ENCODE measurements at places on chromosomes 13 and 19.

- peak; percentile 35 for DNase-seq
Observed at GRCh38 chr13:72839831-72840426, 58.0 kb downstream of the PIBF1 start.

DNA sequence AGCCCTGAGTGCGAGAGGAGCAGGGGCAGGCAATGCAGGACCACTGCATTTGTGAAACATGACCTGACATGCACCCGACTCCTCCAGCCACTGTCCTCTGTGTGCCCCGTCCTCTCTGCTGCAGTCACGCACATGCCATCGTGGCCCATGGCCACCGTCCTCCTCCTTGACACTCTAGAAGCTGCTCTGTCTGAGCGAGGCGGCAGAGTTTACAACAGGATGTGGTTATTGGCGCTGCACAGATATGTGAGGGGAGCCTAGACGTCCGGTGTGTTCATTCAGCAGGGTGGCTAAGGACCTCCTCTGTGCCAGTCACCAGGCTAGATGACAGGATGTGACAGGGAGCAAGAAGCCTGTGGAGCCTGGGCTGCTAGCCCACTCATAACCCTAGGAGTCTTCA, 277.8 kb downstream of the FOXO1 start:
- peak; percentile 85 for DNase-seq

DNA sequence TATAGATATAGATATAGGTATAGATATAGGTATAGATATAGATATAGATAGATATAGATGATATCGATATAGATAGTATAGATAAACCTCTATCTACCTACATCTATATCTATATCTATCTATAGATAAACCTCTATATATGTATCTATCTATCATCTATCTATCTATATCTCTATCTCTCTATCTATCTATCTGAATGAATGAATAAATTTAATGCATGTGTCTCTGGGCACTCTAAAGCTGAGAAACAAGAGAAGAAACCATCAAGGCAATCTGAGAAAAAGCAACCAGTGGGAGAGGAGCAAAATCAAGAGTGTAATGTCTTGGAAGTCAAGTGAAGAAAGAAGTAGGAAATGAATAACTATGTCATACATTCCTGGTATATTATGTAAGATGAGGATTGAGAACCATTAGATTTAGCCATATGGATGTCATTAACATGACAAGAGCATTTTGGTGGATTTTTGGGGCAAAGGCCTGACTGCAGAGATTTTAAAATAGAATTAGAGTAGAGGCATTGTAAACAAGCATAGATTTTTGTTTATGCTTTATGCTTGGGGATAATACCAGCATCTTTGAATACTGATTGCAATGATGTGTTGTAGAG, 1262.7 kb upstream of the MIR17HG start:
- DNase-seq = no peak

- DNase-seq = no peak
Observed at GRCh38 chr19:28815257-28815656, 397.7 kb downstream of the UQCRFS1 start.

DNA sequence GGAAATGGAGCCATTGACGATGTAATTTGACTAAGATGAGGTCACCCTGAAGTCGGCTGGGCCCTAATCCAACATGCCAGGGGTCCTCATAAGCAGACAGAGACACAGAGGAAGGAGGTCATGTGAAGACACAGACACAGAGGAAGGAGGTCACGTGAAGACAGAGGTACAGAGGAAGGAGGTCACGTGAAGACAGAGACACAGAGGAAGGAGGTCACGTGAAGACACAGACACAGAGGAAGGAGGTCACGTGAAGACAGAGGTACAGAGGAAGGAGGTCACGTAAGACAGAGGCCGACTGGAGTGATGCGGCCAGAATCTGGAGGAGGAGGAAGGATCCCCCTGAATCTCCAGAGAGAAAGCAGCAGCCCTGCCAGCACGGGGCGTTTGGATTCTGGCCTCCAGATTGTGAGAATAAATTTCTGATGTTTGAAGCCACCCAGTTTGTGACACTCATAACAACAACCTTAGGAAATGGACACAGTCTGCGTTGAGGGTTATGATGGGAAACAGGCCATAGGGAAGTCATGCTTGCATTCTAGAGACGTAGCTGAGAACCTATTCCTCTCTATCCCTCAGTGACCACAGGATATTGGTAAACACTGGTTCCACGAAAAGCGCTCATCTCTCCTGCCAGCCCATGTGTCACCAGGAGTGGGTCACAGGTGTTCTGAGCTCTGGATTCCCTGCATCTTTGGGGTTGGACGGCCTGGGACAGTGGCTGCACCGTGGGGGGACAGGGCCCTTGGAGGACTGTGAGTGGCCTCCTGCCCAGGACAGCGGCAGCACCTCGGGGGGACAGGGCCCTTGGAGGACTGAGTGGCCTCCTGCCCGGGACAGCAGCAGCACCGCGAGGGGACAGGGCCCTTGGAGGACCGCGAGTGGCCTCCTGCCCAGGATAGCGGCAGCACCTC, 108.5 kb downstream of the SOX1 start:
- no peak for DNase-seq

DNA sequence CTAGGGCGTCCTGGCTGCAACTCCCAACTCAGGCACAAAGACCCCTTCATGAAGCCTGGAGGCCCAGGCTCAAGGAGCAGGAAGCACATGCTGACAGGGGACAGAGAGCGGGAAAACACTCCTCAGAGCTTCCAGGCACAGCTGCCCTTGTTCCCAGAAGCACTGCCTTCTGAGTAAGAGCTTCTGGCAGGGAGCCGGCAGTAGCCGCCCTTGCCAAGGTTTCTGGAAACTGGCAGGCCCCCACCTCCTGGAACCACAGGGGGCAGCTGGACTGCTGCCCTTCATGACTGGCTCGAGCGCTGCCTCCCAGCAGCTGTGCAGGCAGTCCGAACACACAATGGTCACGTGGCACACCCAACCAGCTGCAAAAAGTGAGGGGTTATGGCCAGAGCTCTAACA, 33.6 kb upstream of the EPHX3 start:
- DNase-seq = no peak

DNA sequence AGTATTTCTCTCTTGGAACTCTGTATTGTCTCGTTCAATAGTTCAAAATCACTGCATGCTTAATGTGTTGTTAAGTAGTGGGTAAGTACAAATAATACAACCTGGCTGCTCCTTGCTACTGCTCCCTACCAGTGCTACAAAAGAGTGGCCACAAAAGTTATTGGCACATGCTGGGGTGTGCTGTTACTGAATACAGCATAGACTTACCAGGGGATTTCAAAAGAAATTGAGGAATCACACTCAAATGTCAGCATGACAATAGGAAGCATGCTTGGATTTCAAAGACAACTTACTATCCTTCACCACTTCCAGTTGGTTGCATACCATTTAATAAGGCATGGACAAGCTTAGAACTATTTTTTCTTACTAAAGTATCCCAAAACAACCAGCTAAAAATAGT, 1041.3 kb upstream of the SPRY2 start:
- DNase-seq = no peak

DNA sequence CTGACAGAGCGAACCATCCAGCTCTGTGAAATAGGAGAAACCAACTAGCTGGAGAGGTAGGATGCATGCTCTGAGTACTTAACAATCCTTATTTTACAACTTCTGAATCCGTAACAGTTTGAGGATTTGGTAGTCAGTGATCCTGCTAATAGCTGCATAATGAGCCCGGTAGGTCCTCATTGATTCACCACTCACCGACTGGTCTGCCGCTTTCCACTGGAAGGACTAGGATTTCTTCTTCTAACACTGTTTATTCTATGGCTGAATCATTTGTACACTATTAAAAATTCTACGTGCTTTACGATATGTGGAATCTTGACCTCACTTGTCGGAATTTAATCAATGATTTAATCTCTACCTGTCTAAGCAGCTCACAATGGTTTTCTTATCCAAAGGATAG, 33.9 kb downstream of the SPATA13 start:
- DNase-seq = no peak

DNA sequence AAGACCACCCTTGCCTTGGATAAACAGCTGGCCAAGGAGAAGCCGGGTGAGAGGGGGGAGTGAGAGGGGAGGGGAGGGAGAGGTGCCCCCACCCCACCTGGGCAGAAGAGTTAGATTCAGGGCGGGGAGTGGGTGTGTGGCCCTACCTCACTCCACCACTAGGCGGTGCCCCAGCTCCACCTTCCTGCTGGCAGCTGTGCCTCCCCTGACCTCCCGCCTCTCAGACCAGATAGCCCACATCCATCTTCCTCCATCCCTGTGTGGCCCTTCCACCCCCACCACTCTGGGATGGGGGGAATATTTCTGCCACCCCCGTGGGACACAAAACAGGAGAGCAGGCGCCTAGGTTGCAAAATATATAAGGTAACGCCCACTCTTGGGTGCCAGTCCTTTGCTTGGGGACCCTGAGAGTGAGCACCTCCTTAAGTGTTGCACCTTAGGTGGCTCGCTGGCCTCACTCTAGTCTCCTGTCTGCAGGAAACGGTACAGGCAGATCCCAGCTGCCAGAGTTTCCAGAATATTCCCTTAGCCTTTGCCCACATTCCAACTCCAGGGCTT, 13.8 kb upstream of the EHD2 start:
- DNase-seq = peak; percentile 17
